ENCODE measurements at places on chromosomes 1 and 21.
A peak's percentile ranks its signal among the peaks of the same experiment; 100 is the strongest.

- no peak for DNase-seq
Measured at GRCh38 chr1:228180959-228181644, 15.5 kb downstream of the IBA57 start.

DNA sequence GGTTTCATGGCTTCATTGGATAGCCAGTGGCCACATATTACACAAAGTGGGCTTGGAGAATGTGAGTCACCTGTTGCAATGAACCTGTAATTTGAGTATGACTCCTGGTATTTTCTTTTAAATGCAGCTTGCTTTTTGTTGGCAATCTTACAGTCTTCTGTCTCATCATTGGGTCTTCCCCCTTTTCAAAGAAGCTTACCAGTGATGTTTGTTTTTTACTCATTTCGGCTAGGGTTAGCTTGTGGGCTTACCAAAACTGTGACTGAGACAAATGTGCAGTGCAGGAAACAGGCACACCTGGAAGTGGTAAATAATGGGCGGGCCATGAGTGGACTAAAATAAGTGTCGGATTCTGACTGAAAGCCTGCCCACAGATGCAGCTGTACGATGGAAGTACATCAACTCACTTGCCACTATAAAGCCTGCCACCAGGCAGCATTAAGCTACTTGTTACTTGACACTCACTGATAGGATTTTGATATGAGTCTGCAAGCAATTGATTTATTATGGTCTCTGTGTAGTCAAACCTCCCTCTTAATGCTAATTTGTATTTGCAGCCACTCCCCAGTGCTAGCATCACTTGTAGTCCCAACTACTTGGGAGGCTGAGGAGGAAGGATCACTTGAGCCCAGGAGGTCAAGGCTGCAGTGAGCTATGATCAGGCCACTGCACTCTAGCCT is 4.2 kb downstream of the HHAT start:
- DNase-seq: peak; percentile 6

- no peak for DNase-seq
Measured at GRCh38 chr1:192861860-192862259, 53.0 kb downstream of the RGS2 start.

DNA sequence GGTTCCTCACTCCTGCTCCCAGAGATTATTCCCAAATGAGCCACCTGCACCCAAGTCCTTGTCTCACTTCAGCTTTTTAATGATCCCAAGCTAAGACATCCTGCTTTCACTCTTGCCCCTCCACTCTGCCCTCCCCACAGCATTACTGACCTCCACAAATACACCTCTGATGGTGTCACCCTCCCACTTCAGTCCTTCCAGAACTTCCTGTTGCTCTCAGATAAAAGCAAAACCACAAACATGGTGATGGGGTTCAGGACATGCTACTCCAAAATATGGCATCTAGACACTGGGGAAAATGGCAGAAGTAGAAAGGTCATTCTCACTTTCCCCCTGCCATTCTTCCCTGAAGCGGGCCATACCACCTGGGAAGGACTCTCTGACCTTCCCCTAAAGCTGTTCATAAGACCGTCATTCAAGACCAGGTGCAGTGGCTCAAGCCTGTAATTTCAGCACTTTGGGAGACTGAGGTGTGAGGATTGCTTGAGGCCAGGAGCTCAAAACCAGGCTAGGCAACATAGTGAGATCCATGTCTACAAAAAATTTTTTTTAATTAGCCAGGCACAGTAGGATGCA is 65.8 kb upstream of the KLHDC7A start:
- no peak for DNase-seq

DNA sequence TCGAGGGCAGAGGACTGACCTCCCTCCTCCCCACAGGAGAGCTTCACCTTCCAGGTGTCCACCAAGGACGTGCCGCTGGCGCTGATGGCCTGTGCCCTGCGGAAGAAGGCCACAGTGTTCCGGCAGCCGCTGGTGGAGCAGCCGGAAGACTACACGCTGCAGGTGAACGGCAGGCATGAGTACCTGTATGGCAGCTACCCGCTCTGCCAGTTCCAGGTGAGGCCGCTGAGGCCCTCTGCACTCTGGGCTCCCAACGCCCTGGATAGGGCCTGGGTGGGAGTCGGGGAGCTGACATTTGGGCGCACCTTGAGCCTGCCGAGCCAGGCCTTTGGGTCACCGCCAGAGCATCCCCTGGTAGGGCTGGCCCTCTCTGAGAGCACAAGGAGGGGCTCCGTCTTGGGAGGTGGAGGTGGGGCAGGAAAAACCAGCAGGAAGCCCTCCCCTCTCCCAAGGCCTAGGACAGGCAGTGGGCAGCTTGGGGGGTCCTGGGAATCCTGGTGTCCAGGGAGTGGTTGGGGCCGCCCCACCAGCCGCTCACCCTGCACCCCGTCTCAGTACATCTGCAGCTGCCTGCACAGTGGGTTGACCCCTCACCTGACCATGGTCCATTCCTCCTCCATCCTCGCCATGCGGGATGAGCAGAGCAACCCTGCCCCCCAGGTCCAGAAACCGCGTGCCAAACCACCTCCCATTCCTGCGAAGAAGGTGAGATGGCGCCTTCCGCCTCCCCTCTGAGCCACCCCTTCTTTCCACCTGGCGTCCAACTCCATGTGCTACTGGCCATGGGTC is 65.1 kb downstream of the PIK3CD start:
- no peak for DNase-seq

GRCh38 chr1:107450899-107451664 is 310.2 kb downstream of the NTNG1 start:
- DNase-seq: no peak

GRCh38 chr1:240031414-240031813 is 60.3 kb upstream of the FMN2 start:
- DNase-seq: no peak
